ENCODE measurements at places on chromosomes 4 and X.

- DNase-seq = peak; percentile 0
Observed at GRCh38 chr4:43089730-43090129, 197.2 kb downstream of the GRXCR1 start.

- no peak for DNase-seq
Observed at GRCh38 chrX:36957425-36958328, 50.5 kb upstream of the FAM47C start.

GRCh38 chrX:110210417-110211139, 107.3 kb downstream of the AMMECR1 start:
- peak; percentile 87 for DNase-seq

DNA sequence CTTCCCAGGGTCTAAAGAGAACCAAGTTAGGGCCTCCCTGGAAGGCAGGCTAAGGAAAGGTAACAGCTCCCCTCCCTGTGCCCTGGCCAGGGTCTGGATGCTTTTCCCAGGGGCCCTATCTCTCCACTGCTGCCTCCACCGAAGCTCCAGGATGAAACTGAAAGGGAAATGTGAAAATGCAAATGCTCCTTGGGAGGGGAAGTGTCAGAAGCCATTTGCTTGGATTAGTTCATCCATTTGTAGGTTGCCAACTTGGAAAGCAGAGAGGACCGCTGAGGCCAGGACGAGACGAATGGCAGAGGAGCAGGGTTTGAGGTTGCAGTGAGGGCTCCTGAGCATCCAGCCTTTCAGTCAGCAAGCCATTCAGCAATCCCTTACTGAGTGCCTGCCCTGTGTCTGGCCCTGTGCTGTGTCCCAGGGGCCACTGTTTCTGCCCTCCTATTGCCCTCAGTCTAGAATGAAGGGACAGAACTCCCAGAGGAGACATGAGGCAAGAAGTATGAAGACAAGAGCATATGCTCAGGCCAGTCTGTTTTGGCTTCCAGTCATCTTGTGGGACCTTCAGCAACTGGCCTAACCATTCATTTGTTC, 45.9 kb upstream of the PGRMC1 start:
- DNase-seq = no peak

GRCh38 chr4:168877511-168878491, 132.3 kb downstream of the CBR4 start:
- no peak for DNase-seq

DNA sequence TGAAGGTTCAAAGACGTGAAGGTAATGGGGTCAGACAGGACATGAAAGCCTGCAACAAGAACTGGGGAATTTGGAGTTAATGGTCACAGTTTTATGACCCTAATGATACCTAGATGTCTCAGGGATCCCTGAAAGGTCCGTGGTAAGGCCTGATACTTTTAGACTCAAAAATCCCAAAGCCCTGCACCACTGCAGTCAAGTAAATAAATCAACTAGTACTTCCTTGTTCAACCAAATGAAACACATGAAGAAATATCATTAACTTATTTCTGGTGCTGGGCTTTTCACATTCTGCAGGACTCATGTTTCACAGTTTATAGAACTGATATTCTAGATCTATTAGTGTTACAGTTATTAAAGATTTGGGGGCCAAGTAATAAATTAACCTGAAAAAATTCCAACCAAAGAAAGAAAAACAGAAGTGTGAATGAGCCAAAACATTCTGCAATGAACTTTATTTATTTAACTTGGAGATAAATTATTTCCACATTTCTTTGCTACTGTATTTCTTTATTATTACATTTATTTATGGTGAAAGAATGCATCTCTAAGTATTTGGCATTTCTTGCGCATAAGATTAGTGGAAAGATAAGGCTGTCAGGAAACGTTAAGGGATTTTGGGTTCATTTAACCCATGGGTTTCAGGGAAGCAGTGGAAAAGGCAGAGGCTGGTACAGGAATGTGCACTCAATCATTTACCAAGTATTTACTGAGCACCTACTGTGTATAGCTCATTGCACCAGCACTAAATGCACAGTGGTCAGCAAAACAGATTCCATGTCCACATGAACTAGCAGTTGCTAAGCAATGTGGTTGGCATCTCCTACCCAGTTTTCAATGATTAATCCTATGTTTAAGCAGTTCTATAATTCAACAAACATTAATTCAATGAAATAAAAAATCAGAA, 8.7 kb downstream of the WDFY3 start:
- DNase-seq = peak; percentile 69

DNA sequence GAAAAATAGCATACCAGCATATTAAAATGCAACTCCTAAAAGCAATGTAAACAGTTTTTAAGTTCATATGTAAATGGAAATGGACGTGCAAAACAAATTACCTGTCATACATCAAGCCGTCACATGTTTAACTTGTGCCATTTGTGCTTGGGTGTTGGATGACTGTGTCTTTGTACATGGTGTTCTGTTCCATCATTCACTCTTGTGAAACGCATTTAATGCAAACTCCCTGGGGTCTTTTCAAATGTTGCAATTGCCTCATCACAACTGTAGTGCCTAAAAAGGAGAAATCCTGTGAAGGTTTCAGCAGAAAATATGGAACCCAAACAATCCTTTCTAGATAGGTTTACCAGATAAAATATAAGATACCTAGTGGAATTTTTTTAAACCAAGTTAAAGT, 52.4 kb downstream of the PHOX2B start:
- DNase-seq = no peak

GRCh38 chr4:38036548-38036947, 76.3 kb downstream of the PTTG2 start:
- DNase-seq = no peak

- no peak for DNase-seq
Observed at GRCh38 chr4:10639100-10639499, 45.5 kb downstream of the CLNK start.

Measured in fibroblast of lung (primary cell).